ENCODE measurements at places on chromosomes 1 and 21.

DNA sequence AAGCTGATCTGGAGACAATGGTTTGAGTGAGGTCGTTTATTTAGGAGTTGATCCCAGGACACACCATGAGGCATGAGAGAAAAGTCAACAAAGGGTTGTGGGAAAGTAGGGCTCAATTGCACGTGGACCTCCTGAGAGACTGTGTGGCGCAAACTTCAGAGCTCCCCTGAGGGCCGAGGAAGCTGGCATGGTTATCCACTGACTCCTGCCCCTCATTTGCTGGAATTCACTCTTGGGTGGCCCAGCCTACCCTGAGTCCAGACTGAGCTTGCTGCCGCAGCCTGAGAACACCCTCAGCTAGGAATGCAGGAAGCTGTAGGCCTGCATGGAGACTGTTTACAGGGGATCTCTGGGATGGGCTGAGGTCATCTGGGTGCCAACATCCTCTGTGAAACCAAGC lies 301.0 kb downstream of the RWDD3 start:
- no peak for DNase-seq

- no peak for DNase-seq
Observed at GRCh38 chr1:226482196-226482595, 66.4 kb upstream of the STUM start.

DNA sequence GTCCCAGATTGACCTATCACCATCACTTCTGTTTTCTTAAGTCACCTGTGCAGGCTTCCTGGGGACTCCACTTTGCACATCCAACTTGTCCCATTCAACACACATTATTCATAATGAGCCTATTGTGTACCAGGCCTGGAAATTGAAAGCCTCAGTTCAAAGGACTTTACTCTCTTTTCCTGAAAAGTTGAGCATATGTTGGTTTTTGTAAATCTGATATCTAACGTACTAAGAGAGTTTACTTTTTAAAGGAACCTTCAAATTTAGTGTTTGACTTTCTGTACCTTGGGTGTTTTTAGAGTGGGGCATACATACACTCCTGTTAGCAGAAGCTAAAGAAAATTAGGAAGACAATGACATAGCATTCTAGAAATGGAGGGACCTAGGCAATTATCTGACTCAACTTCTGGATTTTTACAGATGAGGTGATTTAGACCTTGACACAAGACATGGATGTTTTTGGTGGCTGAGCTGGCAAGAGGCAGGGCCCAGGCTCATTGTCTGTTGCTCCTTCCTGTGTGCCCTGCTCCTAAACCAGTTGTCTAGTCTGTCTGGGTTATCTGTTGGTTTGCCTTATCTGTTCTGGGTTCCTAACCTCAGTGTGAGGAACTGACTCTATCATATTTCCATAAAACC lies 336.5 kb downstream of the RPS6KC1 start:
- DNase-seq = no peak

DNA sequence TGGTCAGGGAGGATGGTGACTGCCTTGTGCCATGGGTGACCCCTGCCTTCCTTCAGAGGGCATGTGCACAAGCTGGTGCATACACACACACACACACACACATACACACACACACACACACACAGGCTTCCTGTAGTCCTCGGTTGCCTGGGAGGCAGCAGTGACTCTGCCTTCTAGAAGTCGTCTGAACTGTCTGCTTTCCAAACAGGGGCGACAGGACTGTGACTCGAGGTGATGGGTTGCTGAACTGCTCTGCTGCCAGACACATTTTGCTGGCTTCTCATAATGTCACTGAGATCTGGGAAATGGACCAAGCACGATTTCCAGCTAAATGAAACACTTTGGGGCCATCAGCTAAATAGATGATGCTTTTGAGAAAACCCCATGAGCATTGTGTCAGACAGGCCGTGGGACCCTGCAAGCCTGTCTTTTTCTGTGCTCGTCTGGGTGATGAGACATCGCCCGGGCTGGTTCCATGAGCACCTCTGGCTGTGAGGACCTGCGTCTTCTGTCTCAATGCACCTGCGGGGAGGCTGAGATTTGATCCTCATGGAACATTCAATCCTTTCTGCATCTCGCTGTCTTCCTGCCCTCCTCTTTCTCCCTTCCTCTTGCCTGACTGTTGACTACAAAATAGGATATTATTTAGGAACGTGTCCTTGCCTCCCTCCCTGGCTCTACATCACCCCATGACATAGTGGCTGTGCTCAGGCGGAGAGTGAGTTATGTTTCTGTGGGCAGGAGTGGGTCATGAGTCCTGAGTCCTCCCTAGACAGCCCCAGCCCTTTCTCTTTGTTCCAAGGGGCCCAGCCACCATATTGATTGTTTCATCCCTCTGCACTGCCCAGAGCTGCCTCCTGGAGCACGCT lies 436.8 kb downstream of the CAMTA1 start:
- no peak for DNase-seq

DNA sequence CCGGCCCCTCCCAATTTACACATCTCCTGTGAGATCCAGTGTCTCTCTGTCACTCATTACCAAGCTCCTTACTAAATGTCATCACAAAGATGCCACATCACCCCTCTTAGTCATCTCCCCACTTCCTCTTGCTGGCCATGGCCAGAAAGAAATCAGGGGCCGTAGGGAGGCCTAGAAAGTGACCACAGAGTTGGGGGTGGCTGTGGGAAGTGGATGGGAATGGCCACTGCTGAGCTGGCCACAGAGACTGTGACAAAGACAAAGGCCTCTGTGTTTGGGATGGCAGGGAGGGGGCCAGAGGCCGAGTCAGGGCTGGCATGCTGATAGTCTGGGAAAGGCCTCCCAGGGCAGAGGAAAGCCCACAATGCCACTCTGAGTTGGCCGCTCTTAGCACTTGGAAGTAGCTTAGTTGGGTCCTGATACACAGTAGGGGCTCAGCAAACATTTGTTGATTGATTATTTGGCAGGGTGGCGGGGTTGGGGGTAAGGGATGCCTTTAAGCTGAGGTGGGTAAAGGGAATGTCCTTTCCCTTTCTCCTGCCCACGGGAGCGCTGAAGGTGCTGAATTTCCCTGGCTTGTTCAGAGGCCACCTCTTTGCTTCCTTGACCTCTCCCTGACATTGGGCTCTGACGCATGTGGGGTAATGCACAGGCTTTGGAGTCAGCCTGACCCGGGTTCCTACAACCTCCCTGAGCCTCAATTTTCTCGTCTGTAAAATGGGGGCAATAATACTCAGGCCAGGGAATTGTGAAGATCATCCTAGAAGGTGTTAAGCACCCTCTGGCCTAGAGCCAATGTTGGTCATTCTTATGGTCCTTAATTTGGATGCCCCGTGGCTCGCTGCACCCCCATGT lies 13.2 kb downstream of the NAV1 start:
- no peak for DNase-seq

DNA sequence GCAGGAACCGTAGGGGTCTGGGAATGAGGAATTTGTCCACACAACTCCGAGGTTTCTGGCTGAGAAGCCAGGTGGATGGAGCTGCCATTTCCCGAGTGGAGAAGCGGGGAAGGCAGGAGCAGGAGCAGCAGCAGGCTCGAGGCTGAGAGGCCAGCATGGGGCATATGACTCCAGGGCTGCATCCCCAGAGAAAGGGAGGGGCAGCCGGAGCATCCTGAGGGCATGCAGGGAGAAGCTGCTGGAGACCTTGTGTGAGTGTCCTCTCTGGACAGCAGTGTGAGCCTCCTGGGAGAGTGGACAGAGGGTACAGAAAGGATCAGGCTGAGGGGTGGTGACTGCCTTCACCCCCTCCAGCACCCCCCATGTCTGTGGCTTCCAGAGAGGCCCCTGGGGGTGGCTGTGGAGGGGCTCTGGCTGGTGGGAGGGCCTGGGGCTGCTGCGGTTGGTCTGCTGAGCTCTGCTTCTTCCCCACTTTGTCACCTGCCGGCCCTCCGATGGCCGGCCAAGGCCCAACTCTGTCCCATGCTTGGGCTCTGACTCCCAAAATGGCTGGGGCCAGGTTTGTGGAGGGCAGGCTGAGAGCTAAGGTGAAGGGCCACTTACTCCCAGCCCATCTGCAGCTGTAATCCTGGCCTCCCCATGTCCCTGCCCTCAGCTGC lies 633.1 kb downstream of the MATN1 start:
- no peak for DNase-seq

DNA sequence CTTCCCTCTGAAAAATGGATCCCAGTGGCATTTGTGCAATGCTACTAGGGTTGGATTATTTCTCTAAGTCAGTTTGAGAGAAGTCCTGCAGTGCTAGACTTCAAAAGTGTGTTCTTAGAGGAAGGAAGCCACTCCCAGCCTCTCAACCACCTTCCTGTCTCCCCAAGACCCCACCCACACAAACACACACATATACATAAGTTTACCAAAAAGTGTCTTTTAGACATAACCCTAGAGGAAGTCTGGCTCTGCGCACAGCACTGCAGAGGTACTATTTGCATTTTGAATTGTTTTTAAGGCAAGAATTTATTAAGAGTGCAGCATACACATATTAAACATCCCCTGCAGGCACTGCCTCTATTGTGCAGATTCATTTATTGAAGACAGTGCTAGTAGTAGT lies 127.3 kb downstream of the HHIPL2 start:
- DNase-seq = no peak

- peak; percentile 69 for DNase-seq
Observed at GRCh38 chr1:154557939-154558719, at the start of gene UBE2Q1. Gene UBE2Q1 (minus strand): TSS chr1:154558662. CDS start chr1:154558553, 109 bp downstream.

DNA sequence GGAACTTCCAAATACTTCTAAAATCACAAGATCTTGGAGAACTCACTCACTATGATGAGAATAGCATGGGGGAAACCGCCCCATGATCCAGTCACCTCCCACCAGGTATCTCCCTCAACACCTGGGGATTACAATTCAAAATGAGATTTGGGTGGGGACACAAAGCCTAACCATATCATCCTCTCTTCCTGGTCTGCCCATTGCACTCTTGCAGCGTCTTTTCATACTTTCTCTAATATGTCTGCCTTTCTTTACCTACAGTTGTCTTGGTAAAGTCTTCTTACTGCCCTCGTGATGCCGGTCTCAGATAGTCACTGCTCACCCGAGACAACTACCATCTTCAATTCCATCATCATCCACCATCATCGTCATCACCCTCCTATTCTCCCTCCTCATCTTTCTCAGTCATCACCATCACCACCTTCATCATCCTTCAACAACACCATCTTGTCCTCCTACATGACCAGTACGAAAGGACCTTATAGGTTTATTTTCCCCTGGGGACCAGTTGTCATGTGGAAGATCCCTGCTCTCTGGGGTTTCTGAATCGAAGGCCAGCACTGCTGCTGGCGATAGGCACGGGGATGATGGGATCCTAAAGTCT lies 58.5 kb upstream of the CASZ1 start:
- no peak for DNase-seq

GRCh38 chr1:118504221-118504644 lies 319.2 kb upstream of the SPAG17 start:
- no peak for DNase-seq

DNA sequence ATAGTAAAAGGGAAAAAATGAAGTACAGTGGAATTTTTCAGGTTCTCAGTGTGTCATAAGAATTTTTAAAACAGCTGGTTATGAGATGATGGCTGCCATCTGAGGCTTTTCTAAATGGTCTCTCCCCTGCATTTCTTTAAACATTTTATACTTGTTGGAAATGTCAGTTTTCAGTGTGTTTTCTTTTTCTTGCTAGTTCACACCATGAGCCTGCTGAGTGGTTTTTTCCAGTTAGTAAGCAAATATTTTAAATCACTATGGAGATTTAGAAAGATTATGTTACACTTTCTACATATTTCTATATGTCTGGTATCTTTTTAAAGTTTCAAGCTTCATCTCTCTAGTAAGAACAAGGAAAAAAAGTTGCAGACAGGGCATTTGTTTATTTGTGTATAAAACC lies 9.6 kb downstream of the RBM15 start:
- DNase-seq = no peak

- DNase-seq = no peak
Observed at GRCh38 chr1:205858141-205858961, 8.4 kb upstream of the PM20D1 start.

DNA sequence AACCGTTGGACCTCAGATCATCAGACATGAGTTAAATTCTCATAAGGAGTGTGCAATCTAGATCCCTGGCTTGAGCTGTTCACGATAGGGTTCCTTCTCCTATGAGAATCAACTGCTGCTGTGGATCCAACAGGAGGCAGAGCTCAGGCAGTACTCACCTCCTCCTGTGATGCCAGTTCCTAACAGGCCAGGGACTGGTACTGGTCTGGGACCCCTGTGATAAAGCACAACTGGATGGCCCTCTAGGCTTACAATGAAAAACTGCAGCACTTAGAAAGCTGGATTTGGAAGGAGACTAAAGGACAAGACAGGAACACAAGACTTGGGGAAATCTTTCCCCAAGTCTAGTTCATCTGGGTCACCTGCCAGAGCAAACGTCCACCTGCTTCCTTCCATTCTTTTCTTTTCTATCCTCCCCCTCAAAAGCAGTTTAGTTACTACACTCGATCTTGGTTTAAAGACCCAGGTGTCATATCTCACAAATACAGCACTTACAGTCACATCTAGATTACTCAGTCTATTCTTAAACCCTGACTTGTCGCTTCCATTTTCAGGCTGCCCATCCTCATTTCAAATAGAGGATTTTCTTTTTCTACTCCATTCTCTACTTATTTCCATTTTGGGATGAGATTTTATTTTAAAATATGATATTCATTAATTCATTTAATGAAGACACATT lies 59.8 kb downstream of the PTPN14 start:
- no peak for DNase-seq

GRCh38 chr1:56326056-56326455 lies 253.3 kb downstream of the PLPP3 start:
- no peak for DNase-seq

GRCh38 chr1:8560611-8561544 lies 243.0 kb downstream of the SLC45A1 start:
- DNase-seq = no peak

DNA sequence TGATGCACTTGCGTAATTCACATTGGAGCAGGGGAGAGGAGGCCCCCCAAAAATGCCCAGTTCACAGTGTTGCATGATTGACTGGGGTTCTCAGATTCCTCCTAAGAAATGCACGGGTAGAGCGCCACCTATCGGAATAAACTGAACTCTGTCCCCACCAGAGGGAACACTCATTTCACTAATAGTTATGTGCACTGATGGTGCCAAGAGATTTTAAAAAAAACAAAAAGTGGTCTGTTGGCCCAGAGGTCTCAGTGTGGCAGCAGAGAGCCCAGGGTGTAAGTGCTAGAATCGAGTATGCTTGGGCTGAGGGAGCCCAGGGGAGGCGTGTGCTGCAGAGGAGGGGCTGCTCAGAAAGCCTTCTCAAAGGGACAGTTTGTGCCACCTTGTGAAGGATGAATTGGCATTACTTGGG lies 6.9 kb downstream of the PINK1 start:
- DNase-seq = peak; percentile 73

DNA sequence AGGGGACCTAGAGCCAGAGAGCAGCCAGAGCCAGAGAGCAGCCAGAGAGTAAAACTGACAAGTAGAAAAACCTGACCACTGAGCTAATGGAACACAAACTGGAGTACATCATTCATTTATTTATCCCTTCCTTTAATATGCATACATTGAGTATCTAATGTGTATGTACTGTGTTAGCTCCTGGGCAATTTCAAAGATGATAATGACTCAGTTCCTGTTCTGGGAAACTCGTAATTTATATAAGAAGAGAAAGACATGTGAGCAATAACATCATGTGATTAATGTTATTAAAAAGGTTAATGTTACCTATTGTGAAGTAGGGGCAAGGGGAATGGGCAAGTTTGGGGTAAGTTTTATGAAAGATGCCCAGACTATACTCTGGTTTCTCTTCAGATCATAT lies 199.9 kb downstream of the TNR start:
- no peak for DNase-seq

Measured in activated CD8-positive, alpha-beta memory T cell treated with anti-CD3 and anti-CD28 coated beads, Interleukin-2, amount 50 U/mL, for 48 hours (primary cell).